ENCODE measurements at places on chromosomes 7 and 10. TPM values are rescaled to one million over a fixed set of nuclear protein-coding genes. Genes with fewer than 3 reads are reported as not detected.

The TSPAN13 gene
- 48.6 TPM for total RNA-seq

The CLCN1 gene
- total RNA-seq = not detected

The CUBN gene
- 0.70 TPM for total RNA-seq

The CTNNA3 gene
- total RNA-seq = not detected

The OR2A1 gene
- not detected for total RNA-seq

The INSIG1 gene
- 9.7 TPM for total RNA-seq

The TRIM50 gene
- not detected for total RNA-seq

The PTPN20 gene
- total RNA-seq = not detected

The EMX2 gene
- total RNA-seq = not detected

The NUPR2 gene
- total RNA-seq = not detected

The TCERG1L gene
- total RNA-seq = not detected

The CUL2 gene
- total RNA-seq = 44.2 TPM

- no peak overlapping the region for H3K27ac ChIP-seq
- peaks cover 65% of the 10 kb centered on the region for H3K4me1 ChIP-seq
- H3K27me3 ChIP-seq = peaks cover 2% of the 10 kb centered on the region
- DNase-seq = no peak
These were observed 188.6 kb upstream of the LYZL2 start for GRCh38 chr10:30818010-30818660.

- no peaks in the 10 kb centered on the region for H3K36me3 ChIP-seq
- H3K27ac ChIP-seq = no peak overlapping the region
- no peak for DNase-seq
- peaks cover 12% of the 10 kb centered on the region for H3K4me1 ChIP-seq
- H3K4me3 ChIP-seq = no peak overlapping the region
- H3K27me3 ChIP-seq = peaks cover 4% of the 10 kb centered on the region
These were observed 228.4 kb downstream of the FANK1 start for GRCh38 chr10:126124668-126125349.

DNA sequence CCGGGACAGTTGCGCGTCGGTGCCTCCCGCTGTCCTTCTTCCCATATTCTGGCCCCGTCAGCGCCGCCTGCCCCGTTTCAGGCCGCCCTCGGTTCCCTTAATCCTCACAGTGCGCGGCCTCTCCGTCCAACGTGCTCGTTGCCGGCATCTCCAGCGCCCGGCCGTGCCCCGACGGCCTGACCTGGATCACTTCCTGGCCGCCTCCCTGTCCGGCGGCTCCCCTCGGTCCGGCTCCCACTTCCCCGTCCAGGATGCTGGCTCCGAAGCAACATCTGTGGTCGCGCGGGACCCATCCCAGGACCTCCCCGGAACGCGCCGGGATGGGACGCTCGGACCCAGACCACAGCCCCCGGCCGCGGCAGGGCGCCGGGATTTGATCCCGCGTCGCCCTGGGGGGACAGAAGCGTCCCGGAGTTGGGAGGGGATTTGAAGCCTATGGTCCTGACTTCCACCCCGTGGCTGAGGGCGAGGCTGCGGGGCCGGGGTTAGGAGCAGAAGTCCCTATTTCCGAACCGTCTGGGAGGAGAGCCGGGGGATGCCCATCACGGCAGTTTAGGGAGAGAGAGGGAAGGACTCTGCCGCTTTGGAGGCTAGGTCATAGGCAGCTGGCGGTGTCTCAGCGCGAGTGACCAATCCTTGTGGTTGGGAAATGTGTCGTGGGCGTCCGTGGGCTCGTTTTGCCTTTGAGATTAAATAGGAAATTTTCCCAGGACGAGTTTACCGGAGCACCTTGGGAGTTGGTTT, 53.8 kb downstream of the KCTD7 start:
- DNase-seq = peak; percentile 38
- peak overlapping the region; percentile 98 for H3K27ac ChIP-seq
- peaks cover 23% of the 10 kb centered on the region for H3K36me3 ChIP-seq
- peaks cover 37% of the 10 kb centered on the region for H3K4me1 ChIP-seq
- H3K27me3 ChIP-seq = peaks cover 1% of the 10 kb centered on the region
- peak overlapping the region; percentile 92 for H3K4me3 ChIP-seq

DNA sequence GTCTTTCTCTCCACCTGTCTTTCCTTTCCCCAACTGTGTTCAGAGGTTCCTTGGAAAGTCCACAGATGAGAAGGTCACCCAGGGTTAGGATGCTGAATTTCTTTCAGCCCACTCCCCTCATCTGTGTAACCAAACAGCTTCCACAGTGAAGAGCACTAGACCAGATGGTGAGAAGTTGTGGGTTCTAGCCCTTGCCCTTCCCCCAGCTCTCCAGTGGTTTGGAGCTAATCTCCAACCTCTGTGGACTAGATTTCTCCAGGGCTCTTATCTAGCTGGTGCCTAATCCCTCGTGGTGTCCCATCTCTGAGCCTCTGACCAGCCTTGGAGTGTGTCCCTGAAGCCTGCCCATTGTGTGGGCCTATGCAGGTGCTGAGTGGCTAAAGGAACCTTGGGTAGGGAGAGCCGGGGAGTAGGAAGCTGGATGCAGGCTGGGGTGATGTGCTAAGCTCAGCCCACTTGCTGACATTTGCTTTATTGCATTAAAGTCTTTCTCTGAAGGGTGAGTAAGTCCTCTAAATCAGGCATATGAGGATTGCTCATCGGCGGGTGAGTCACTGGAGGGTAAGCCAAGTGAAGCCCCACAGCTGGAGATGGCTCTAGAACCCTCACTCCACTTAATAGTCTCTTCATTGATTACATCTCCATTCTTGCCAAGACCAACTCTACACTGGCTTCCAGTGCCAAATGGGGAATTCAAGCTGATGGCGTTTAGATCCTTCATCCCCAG, 14.9 kb downstream of the DUSP5 start:
- H3K4me1 ChIP-seq = peaks cover 64% of the 10 kb centered on the region
- peak overlapping the region; percentile 80 for H3K27ac ChIP-seq
- H3K27me3 ChIP-seq = peaks cover 31% of the 10 kb centered on the region
- H3K4me3 ChIP-seq = peak overlapping the region; percentile 46
- DNase-seq = peak; percentile 89

GRCh38 chr7:38339953-38340819, 66.8 kb upstream of the TARP start:
- H3K27ac ChIP-seq = no peak overlapping the region
- H3K36me3 ChIP-seq = no peaks in the 10 kb centered on the region
- no peak overlapping the region for H3K4me3 ChIP-seq
- DNase-seq = no peak

- DNase-seq = no peak
- no peak overlapping the region for H3K4me3 ChIP-seq
- no peaks in the 10 kb centered on the region for H3K36me3 ChIP-seq
- no peak overlapping the region for H3K27ac ChIP-seq
These were observed 2.3 kb upstream of the PNPLA8 start for GRCh38 chr7:108528183-108528712.

GRCh38 chr7:99011706-99012404, 132.1 kb downstream of the SMURF1 start:
- H3K27me3 ChIP-seq = peaks cover 11% of the 10 kb centered on the region
- H3K27ac ChIP-seq = no peak overlapping the region
- H3K4me1 ChIP-seq = no peaks in the 10 kb centered on the region
- H3K4me3 ChIP-seq = no peak overlapping the region
- peaks cover 56% of the 10 kb centered on the region for H3K36me3 ChIP-seq

GRCh38 chr10:113058523-113059370, 108.7 kb downstream of the TCF7L2 start:
- H3K36me3 ChIP-seq = peaks cover 19% of the 10 kb centered on the region
- peak; percentile 50 for DNase-seq
- H3K4me3 ChIP-seq = no peak overlapping the region
- no peaks in the 10 kb centered on the region for H3K27me3 ChIP-seq
- H3K27ac ChIP-seq = no peak overlapping the region
- H3K4me1 ChIP-seq = peaks cover 17% of the 10 kb centered on the region

DNA sequence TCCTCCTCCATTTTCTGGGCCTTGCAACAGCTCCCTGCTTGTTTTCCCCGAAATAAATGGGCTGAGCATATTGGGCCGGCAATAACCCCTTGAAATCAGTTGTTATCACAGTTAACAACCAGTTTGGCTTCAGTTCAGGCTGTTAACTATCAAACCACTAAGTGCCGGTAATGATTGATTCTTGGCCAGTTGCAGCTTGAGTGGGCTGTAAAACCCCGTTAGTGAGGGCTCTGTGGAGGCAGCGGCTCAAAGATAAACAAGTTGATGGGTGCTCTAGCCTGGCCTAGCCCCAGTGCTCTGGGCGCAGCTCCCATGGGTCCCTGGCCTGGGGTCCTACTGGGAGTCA, 8.3 kb downstream of the FGF8 start:
- no peaks in the 10 kb centered on the region for H3K36me3 ChIP-seq
- no peak overlapping the region for H3K27ac ChIP-seq
- H3K27me3 ChIP-seq = peaks cover 62% of the 10 kb centered on the region
- H3K4me1 ChIP-seq = no peaks in the 10 kb centered on the region
- no peak for DNase-seq
- H3K4me3 ChIP-seq = no peak overlapping the region

- H3K27me3 ChIP-seq = no peaks in the 10 kb centered on the region
- DNase-seq = no peak
- H3K27ac ChIP-seq = no peak overlapping the region
- no peaks in the 10 kb centered on the region for H3K4me1 ChIP-seq
- H3K36me3 ChIP-seq = peaks cover 5% of the 10 kb centered on the region
These were observed 100.8 kb downstream of the SFMBT2 start for GRCh38 chr10:7310076-7310475.

GRCh38 chr10:116216676-116217075, 56.3 kb downstream of the GFRA1 start:
- H3K27ac ChIP-seq = no peak overlapping the region
- no peak overlapping the region for H3K4me3 ChIP-seq
- H3K36me3 ChIP-seq = no peaks in the 10 kb centered on the region
- peaks cover 4% of the 10 kb centered on the region for H3K27me3 ChIP-seq

- DNase-seq = no peak
- no peak overlapping the region for H3K27ac ChIP-seq
- H3K4me1 ChIP-seq = peaks cover 32% of the 10 kb centered on the region
- H3K27me3 ChIP-seq = peaks cover 3% of the 10 kb centered on the region
These were observed 17.8 kb downstream of the ASB4 start for GRCh38 chr7:95503271-95504131.

DNA sequence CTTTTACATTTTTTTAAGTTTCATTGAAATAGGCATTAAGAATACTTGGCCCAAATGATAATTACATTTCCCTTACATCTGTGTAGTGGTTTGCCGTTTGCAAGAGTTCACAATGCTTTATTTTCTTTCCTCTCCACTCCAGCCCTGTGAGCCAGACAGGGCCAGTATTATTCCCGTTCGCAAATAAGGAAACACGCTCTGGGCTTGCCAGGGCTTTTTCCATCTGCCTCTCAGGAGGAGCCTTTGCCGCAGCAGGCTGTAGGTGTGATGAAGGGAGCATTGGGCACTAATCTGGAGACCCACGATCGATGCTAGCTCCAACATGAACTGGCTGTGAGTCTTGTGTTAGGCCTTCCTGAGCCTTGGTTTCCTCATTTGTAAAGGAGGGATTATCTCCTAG, 154.4 kb downstream of the GALNT17 start:
- no peaks in the 10 kb centered on the region for H3K4me1 ChIP-seq
- no peak overlapping the region for H3K27ac ChIP-seq
- no peaks in the 10 kb centered on the region for H3K36me3 ChIP-seq
- H3K27me3 ChIP-seq = no peaks in the 10 kb centered on the region

- no peak for DNase-seq
- no peaks in the 10 kb centered on the region for H3K27me3 ChIP-seq
- no peak overlapping the region for H3K27ac ChIP-seq
- no peak overlapping the region for H3K4me3 ChIP-seq
- H3K4me1 ChIP-seq = no peaks in the 10 kb centered on the region
These were observed 64.0 kb upstream of the CTTNBP2 start for GRCh38 chr7:117937049-117937752.

DNA sequence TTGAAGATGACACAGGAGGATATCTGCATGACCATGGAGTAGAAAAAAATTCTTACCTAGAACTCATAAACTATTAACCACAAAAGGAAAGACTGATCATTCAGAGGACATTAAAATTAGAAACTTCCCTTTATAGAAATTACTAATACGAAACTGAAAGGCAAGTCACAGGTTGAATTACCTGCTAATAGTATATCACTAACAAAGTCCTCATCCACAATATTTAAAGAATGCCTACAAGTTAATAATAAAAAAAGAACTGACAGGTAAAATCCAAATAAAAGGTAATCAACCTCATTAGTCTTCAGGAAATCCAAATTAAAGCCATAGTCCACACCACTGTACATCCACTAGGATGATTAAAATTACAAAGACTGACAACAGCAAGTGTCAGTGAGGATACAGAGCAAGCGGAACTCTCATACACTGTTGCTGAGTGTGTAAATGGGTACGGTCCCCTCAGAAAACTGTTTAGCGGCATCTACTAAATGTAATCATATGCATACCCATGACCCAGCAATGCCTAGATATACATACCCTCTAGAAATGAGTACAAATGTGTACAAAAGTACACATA, 71.2 kb downstream of the ARHGAP21 start:
- no peaks in the 10 kb centered on the region for H3K27me3 ChIP-seq
- H3K27ac ChIP-seq = peak overlapping the region; percentile 8

GRCh38 chr10:103781329-103782061, 73.9 kb downstream of the SH3PXD2A start:
- H3K4me1 ChIP-seq = peaks cover 46% of the 10 kb centered on the region
- H3K36me3 ChIP-seq = peaks cover 7% of the 10 kb centered on the region
- peak overlapping the region; percentile 96 for H3K27ac ChIP-seq
- DNase-seq = peak; percentile 99
- peaks cover 1% of the 10 kb centered on the region for H3K27me3 ChIP-seq

- H3K4me1 ChIP-seq = no peaks in the 10 kb centered on the region
- H3K27me3 ChIP-seq = peaks cover 40% of the 10 kb centered on the region
- no peak overlapping the region for H3K4me3 ChIP-seq
- DNase-seq = no peak
These were observed 15.2 kb downstream of the PALD1 start for GRCh38 chr10:70493660-70494234.

DNA sequence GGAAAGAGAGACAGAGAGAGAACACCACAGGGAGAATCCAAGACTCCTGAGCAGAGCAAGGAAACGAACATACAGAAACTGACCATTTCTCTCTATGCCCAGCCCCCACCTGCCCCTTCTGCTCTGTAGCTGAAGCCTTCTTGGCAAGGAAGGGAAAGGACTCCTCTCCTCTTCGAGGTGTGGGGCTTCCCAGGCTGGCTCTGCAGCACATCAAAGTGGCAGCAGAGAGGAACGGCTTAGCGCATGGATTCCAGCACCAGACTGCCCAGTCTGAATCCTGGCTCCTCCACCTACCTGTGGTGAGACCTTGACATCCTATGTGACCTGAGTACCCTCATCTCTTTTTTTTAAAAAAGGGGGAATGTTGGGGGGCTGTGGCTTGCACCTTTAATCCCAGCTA, 69.4 kb downstream of the SH3PXD2A start:
- H3K27me3 ChIP-seq = peaks cover 1% of the 10 kb centered on the region
- H3K4me1 ChIP-seq = peaks cover 26% of the 10 kb centered on the region
- H3K36me3 ChIP-seq = peaks cover 3% of the 10 kb centered on the region
- DNase-seq = no peak
